ENCODE measurements at places on chromosomes 12 and 14.

DNA sequence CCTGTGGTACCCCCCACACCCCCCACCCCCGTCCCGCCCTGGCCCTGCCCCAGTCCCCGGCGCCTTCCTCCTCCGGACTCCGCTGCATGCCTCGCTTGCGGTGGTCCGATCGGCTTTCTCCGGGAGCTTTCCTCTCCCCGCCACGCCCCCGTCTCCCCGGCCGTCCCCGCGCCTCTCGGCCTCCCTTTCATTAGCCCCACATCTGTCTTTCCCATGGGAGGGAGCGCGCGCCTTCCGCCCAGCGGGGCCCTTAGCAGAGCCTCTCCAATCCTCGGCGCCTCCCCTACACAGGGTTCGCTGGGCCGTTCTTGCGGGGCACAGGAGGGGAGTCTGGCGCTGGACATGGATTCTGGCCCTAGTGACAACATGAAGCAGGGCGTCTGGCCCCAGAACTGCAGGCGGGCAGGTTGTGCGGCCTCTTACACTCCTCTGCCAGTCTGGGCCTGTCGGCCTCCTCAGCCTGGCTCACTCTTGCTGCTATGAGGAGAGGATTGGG, 1.5 kb upstream of the EFS start:
- DNase-seq, result no peak

- DNase-seq, result no peak
Observed at GRCh38 chr12:47750229-47750798, 8.4 kb downstream of the RAPGEF3 start.

- DNase-seq, result no peak
Observed at GRCh38 chr14:21219561-21220111, 49.6 kb downstream of the HNRNPC start.

DNA sequence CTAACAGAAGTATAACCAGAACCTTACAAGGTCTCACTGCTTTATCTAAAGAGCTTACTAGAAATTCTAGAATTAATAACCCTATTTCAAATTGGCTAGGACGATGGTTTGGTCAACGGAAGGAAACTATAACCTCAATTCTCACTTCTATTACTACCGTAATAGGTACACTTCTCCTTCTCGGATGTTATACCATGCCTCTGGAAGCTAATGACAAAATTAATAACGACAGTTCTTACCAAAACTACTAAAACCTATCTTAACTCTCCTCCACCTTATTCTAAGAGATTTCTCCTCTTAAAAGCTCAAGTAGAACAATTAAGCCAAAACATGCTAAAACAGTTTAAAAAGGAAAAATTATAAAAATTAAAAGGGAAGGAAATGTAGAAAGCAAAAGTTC, 23.7 kb upstream of the UBC start:
- no peak for DNase-seq

DNA sequence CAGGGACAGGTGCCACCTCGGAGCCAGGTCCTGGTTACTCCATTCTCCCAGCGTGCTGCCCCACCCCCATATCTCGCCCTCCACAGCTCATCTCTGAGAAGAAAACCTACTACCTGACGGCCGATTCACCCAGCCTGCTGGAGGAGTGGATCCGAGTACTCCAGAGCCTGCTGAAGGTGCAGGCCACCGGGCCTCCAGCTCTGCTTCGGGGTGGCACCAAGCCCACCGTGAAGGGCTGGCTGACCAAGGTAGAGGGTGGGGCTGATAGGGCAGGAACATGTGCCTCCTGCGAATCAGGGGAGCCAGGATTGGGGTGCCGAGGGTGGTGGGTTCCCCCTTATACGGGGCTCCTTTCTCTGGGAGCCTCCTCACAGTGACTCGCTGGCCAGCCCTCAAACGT, 25.9 kb downstream of the PIGH start:
- no peak for DNase-seq

- DNase-seq, result no peak
Observed at GRCh38 chr14:80544366-80544765, 333.1 kb upstream of the DIO2 start.

- no peak for DNase-seq
Observed at GRCh38 chr14:23863836-23864235, 89.7 kb upstream of the DHRS4 start.

- DNase-seq, result no peak
Observed at GRCh38 chr12:130576371-130576816, 139.7 kb downstream of the RIMBP2 start.

DNA sequence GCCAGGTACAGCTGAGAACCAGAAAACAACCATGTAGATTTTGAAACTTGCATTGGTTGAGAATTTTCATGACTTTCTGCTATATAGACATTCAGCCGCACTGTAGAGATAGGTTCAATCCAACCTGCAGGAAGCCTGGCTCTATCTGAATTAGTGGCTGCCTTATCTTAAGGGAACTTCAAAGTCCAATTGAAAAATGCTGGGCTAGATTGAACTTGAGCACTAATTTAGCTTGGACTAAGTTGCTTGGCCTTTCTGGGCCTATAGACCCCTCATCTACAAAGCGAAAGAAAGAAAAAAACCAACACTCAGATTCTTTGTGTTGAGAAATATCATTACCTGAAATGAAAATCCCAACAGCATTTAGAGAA, 332.4 kb downstream of the NUAK1 start:
- DNase-seq, result no peak

DNA sequence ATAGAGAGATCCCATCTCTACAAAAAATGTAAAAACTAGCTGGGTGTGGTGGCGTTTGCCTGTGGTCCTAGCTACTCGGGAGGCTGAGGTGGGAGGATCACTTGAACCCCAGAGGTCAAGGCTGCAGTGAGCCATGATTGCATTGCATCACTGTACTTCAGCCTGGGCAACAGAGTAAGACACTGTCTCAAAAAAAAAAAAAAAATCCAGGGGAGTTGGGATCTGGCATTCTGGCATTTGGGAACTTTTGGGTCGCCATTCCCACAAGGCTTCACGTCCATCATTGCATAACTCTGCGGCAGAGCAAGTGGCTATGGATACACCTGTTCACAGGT, 34.7 kb upstream of the FAM181A start:
- no peak for DNase-seq

DNA sequence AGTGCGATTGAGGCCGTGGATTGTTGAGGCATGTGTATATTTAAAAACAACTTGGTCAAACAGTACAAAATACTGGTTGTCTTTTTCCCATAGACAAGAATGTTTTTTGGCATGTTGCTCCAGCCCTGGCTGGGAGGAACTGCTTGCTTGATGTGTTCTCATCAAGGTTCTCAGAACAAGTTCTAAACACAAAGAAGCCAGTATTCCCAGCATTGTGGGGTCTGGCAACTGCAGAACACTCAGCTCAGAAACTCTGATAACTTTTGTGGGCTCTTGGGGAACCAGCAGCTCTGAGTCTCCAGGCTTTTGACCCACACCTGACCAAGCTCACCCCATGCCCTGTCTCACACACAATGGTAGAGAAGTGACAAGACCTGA, 27.1 kb upstream of the DICER1 start:
- DNase-seq, result no peak

- DNase-seq, result no peak
Observed at GRCh38 chr14:70754991-70755390, 54.3 kb downstream of the MAP3K9 start.

DNA sequence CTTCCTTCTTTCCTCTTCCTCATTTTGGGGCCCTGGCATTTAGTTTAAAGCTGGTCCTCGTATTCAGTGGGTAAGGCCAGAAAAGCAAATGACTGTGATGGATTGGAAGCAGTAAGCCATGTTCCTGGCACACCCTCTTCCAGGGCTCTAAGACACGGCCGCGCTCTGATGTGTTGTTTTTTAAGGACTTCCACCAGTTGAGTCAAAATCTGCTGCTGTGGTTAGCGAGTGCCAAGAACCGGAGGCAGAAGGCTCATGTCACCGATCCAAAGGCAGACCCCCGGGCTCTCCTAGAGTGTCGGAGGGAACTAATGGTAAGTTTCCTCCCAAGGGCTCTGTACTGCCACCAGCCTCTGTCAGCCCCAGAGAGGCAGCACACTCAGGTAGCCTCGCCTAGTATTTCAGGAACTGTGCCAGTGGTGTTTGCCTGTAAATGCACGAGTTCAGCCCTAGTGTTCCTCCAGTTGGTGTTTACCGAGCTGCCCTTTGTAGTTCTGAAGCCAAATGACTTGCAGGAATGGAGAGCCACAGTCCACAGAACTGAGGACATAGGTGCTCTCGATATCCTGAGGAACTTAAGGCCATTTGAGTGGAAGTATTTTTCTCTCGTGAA, 72.7 kb downstream of the ESR2 start:
- no peak for DNase-seq

DNA sequence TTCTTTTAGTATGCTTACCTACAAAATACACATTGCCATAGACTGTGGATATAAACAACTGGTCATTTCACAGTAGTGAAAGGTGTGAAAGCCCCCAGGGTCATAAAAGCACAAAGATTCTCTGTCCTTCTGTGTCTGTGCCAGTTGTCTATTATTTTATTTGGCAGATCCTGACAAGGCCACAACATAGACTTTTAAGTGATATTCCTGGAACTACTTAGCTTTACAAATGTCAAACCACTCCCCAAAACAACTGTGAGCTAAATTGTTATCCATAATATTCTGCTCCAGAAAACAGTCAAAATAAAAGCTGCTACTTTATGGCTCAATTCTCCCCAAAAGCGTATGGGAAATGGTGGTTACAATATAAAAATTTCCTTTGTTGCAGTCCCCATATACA, 172.1 kb downstream of the SEC23A start:
- no peak for DNase-seq

- DNase-seq, result no peak
Observed at GRCh38 chr12:131628023-131628740, 82.7 kb upstream of the SFSWAP start.

- DNase-seq, result no peak
Observed at GRCh38 chr12:65803251-65803650, 21.0 kb upstream of the HMGA2 start.

- no peak for DNase-seq
Observed at GRCh38 chr12:102299731-102300130, 102.1 kb upstream of the PMCH start.
